ENCODE measurements at places on chromosomes 4 and X. TPM values are rescaled to one million over a fixed set of nuclear protein-coding genes. Genes with fewer than 3 reads are reported as not detected.

The PDCL2 gene
- total RNA-seq = not detected

The FDCSP gene
- total RNA-seq = not detected

The ZNF157 gene
- 0.12 TPM for total RNA-seq

The ARX gene
- total RNA-seq = not detected

The TBX22 gene
- not detected for total RNA-seq

The AFP gene
- 0.59 TPM for total RNA-seq

The WDR17 gene
- 0.15 TPM for total RNA-seq

The LRIT3 gene
- not detected for total RNA-seq

The CAPN6 gene
- total RNA-seq = not detected

The COL4A5 gene
- total RNA-seq = 62.7 TPM

The TLR7 gene
- not detected for total RNA-seq

The NHSL2 gene
- 0.45 TPM for total RNA-seq

The GDPD2 gene
- not detected for total RNA-seq

The ADAM29 gene
- not detected for total RNA-seq

The HPSE gene
- total RNA-seq = 0.59 TPM

The TMEM175 gene
- total RNA-seq = 16.2 TPM

The TLR3 gene
- 0.60 TPM for total RNA-seq

The ZMAT1 gene
- total RNA-seq = 0.12 TPM

The CABS1 gene
- not detected for total RNA-seq

The PGAM4 gene
- not detected for total RNA-seq

The KIAA1210 gene
- not detected for total RNA-seq

Measured in smooth muscle cell of the coronary artery (primary cell).